ENCODE measurements at places on chromosomes 3 and 15. TPM values are rescaled to one million over a fixed set of nuclear protein-coding genes. Genes with fewer than 3 reads are reported as not detected.

The DLL4 gene
- 0.07 TPM for total RNA-seq

The CHST13 gene
- not detected for total RNA-seq

The ZIC4 gene
- not detected for total RNA-seq

The IL5RA gene
- total RNA-seq, result not detected

The MKRN2 gene
- 29.7 TPM for total RNA-seq

The SRPRB gene
- 115 TPM for total RNA-seq

The ARPP21 gene
- total RNA-seq, result 2.4 TPM

The POC1A gene
- total RNA-seq, result 7.4 TPM

The ATP13A5 gene
- total RNA-seq, result not detected

The FOXL2 gene
- 0.10 TPM for total RNA-seq

The CDAN1 gene
- total RNA-seq, result 13.7 TPM

The MLF1 gene
- 9.6 TPM for total RNA-seq

The VGLL3 gene
- total RNA-seq, result 93.0 TPM

The FGD5 gene
- total RNA-seq, result 0.20 TPM

The MST1R gene
- total RNA-seq, result 1.4 TPM

The FSTL1 gene
- total RNA-seq, result 1,906 TPM

The CD96 gene
- total RNA-seq, result 0.13 TPM

The OXNAD1 gene
- 9.3 TPM for total RNA-seq

The SAMD7 gene
- not detected for total RNA-seq

The GNAT1 gene
- total RNA-seq, result not detected

The ANKDD1A gene
- 9.1 TPM for total RNA-seq

The ARL14 gene
- total RNA-seq, result not detected

The CHRFAM7A gene
- total RNA-seq, result 1.5 TPM

The XCR1 gene
- not detected for total RNA-seq

The NCEH1 gene
- total RNA-seq, result 22.0 TPM

The CD86 gene
- total RNA-seq, result not detected

The CACNA2D3 gene
- total RNA-seq, result 0.03 TPM

The ASB14 gene
- not detected for total RNA-seq

The PGBD4 gene
- total RNA-seq, result 3.9 TPM

The FEZF2 gene
- total RNA-seq, result not detected

The NDN gene
- total RNA-seq, result 66.9 TPM

The DUOXA1 gene
- total RNA-seq, result 0.07 TPM

The RLBP1 gene
- not detected for total RNA-seq

The SERP1 gene
- total RNA-seq, result 171 TPM

The GRAMD2A gene
- 0.46 TPM for total RNA-seq

The DLEC1 gene
- total RNA-seq, result 0.13 TPM

The AMOTL2 gene
- total RNA-seq, result 117 TPM

The LYZL4 gene
- total RNA-seq, result not detected

The ADAMTSL3 gene
- total RNA-seq, result 1.6 TPM

The SLC28A2 gene
- total RNA-seq, result not detected

The GHSR gene
- total RNA-seq, result not detected

The PRSS50 gene
- not detected for total RNA-seq

The SCAANT1 gene
- not detected for total RNA-seq

The RAB11A gene
- 242 TPM for total RNA-seq

The IMPG2 gene
- 0.33 TPM for total RNA-seq

The SGO1 gene
- total RNA-seq, result 0.83 TPM

The NANOGP8 gene
- not detected for total RNA-seq

The ZPLD1 gene
- total RNA-seq, result 1.1 TPM

The TEX55 gene
- not detected for total RNA-seq

The TMC3 gene
- total RNA-seq, result 0.20 TPM

The LMAN1L gene
- not detected for total RNA-seq

The MITF gene
- total RNA-seq, result 12.6 TPM

The SLC38A3 gene
- total RNA-seq, result not detected

The TOP2B gene
- 81.7 TPM for total RNA-seq

The GOLGA8O gene
- 0.96 TPM for total RNA-seq

The CCDC191 gene
- total RNA-seq, result 2.4 TPM

The CCR5 gene
- not detected for total RNA-seq
